Activated CD4-positive, alpha-beta T cell treated with anti-CD3 and anti-CD28 coated beads for 1 hour (primary cell): ENCODE measurements at places on chromosomes 11 and 22.

DNA sequence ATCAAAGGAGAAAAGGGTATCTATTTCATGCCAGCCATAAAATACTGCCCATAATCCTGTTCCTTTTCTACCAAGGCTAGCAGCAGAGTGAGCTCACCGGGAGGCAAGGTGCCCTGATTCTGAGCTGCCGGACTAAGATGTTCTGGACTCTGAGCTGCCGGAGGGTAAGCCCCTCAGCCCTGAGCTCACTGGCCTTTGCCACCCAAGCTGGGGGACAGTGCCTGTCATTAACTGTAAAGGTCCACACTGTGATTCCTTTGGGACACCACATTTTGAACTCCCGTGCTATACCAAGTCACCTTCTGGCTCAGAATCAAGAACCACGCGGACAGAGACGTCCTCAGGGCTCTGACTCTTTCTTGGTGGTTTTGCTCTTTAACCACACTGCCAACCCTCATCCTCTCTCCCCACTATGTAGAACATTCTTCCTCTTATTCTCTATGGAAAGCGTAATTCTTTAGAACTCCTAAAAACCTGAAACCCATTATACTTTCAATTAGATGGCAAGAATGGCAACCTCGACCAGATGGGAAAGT is 88.4 kb upstream of the BID start:
- no peak for DNase-seq

DNA sequence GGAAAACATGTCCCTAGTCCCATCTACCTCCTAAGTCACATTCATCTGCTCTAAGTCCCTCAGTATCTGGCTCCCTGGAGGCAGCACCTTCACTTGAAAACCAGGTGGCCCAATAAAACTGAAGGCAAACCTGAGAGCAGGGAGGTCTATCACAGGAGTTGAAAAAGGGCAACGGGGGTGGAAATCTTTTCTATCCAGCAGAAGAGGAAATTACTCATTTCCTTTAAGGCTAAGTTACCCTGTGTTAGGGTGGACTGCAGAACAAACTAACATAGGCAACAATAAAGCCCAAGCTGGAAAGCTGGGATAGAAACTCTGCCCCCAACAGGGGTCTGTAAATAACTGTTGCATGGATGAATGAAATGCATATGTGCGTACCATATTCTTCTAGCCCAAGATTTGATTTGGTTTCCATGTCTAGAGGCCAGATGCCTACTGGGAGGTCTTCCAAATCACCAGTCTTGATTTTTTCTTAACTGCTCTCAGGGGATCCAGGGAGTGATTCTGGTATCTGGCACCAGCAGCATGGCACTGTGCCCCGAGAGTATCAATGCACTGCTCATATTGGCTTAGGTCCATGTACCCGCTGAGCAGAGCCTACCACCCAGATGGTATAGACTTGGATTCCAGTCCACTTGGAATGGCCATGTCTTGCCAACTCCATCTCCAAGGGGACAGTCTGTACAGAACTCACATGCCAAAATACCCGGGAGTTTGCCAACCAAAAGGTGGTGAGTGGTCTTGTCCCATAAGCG is 350.0 kb upstream of the NCAM1 start:
- DNase-seq, result no peak

- no peak for DNase-seq
Measured at GRCh38 chr11:207863-208180, 314 bp downstream of the RIC8A start.

- DNase-seq, result no peak
Measured at GRCh38 chr11:110094298-110095285, 1.4 kb downstream of the ZC3H12C start.

GRCh38 chr22:39299829-39300178 is 19.6 kb downstream of the RPL3 start:
- no peak for DNase-seq

DNA sequence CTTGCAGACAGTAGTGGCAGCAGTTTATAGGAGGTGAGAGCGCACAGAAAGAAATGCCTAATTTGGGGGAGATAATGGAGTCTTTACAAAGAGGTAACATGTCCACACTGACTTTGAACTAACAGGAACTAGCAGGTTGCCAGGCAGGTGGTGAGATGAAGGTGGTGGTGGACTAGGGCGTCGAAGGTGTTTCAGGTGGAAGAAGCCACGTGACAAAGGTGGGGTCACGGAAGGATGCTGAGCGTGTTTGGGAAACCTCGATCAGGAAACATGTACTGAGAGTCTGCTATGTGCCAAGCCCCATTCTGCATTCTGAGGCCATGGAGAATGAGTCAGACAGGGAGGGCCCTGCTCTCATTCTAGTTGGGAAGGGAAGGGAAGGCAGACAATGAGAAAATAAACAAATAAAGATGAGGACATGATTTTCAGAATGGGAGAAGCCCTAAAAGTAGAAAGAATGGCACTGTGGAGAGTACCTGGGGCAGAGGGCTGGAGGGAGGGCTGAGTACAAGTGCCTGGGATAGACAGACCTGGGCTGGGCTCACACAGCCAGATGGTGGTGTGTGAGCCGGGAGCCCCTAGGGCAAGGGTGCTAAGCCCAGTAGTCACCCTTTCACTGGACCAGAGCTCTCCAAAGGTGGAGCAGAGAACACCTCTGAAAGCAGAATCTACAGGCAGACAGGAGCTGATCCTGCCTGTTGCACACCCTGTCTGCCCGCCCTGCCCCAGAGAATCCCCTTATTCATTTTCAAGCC is 16.2 kb upstream of the NNMT start:
- DNase-seq, result no peak
